ENCODE measurements at places on chromosomes 16 and 17.

GRCh38 chr17:7001318-7001961 is 5.6 kb downstream of the ALOX12 start:
- no peak for DNase-seq

GRCh38 chr17:39028690-39029089 is 61.5 kb upstream of the FBXO47 start:
- no peak for DNase-seq

- DNase-seq, result no peak
Measured at GRCh38 chr16:61936522-61936921, 99.7 kb downstream of the CDH8 start.

DNA sequence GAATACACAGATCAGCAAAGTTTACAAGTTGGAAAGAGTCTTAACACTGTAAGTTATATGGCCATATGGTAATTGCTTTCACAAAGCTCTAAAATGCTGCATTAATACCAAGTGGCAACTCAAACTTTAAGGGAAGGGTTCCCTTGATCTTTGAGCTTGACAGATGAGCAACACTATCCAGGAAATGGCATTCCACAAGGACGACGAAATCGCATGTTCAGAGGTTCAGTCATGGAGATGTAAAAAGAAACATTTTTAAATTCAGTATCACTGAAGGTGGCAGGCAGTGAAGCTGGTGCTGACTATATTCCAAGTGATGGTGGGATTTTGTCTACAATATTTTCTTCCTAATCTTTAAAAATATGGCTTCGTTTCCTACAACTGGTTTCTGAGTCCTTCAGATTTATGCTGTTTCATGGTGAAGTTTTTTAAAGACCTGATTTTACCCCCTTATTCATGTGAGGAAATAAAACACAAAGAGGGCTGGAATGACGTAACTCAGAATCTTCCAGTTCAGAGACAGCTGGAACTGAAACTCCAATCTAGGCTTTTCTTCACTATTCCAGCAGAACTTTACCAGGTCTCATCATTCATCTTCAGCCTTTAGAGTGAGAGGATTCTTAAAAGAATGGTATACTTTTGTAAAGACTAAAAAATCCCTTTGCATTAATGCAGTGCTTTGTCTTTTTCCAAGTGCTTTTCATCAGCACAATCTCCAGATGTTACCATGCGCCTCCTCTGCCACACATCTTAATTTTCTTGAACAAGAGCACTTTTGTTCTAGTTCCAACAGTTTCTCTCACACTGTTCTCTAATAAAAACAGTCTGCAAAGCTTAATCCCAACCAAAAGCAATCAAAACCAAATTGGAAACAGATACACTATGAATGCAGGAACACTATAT is 20.2 kb downstream of the CHCT1 start:
- no peak for DNase-seq

GRCh38 chr17:27601069-27601974 is 29.7 kb upstream of the LGALS9 start:
- peak; percentile 25 for DNase-seq

DNA sequence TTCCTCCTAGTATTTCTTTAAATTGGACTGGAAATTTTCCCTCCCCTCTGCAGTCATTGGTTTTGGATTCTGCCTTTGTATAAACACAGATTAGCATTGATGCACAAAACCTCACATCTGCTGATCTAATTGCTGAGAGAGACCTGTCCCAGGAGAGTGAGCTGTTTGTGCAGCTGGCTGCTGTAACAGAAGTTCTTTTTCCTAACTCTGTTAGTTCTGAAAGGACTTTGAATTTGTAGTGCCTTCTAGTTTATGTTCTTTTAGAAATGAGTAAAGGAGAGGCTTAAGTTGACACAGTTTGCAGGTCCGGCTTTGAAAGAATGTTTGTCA is 45.2 kb upstream of the KPNB1 start:
- no peak for DNase-seq

- no peak for DNase-seq
Measured at GRCh38 chr16:56980792-56981724, 8.3 kb upstream of the NLRC5 start.

- DNase-seq, result no peak
Measured at GRCh38 chr16:68356919-68357286, 46.1 kb downstream of the PRMT7 start.

- no peak for DNase-seq
Measured at GRCh38 chr16:27446721-27447120, 44.7 kb downstream of the IL21R start.

GRCh38 chr17:37138571-37139120 is 189.9 kb downstream of the AATF start:
- no peak for DNase-seq

DNA sequence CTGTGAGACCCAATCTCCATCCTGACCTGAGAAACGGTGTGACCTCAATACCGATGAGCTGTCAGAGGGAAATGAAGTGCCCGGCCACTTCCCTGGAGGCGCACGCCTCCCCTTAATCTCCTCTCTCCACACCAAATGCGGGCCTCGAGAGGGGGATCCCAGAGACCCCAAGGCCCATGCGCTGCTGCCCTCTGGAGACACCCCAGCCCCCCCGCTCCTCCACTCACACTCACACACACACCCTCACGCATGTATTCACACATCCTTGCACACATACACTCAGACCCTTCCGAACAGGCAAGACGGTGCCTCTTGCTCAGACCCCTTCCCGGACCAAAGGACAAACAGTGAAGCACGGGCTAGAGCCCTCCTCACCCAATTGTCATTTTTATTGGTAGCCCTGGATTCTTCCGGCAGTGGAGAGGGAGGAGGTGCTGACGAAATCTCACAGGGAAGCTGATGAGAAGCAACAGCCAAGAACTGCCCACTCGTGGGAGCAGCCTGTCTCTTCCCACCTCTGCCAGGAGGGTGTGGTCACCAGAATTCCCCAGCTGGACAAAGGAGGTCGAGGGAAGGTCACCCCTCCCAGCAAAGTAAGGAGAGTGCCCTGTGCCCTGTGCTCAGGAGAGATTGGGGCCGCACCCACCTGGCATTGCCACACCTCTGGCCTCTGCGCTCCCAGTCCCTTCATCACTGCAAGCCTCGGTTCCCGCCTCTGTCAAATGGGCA is 136.0 kb upstream of the TNRC6C start:
- DNase-seq, result no peak

GRCh38 chr16:89118361-89119165 is 24.9 kb downstream of the ACSF3 start:
- DNase-seq, result no peak

DNA sequence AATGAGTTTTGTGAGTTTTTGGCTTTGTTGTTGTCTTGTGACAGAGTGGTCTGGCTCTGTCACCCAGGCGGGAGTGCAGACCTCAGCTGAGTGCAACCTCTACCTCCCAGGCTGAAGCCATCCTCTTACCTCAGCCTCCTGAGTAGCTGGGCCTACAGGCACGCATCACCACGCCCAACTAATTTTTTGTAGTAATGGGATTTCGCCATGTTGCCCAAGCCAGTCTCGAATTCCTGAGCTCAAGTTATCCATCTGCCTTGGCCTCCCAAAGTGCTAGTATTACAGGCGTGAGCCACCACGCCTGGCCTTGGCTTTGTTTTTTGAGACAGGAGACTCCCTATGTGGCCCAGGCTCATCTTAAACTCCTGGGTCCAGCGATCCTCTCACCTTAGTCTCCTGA is 15.1 kb downstream of the CRK start:
- DNase-seq, result no peak

GRCh38 chr17:5184288-5184687 is 7.4 kb downstream of the ZNF594 start:
- no peak for DNase-seq

- no peak for DNase-seq
Measured at GRCh38 chr17:32277284-32277683, 11.7 kb downstream of the RHBDL3 start.

DNA sequence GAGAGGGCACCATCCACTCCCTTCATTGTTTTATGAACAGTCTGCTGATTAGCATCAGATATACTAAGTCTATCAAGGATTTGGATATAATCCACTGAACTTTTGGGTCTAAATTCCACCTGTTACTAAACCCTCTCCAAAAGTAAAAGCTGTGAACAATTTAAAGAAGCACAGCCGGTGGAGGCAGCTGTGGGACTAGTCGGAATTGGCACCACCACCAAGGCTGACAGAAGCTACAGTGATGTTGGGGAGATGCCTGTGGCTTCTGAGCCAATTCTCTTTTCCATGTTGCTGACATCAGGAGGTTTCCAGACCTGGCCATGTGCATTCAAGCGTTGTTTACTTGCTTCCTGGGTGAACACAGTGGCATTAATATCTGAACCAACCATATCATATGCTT is 679.0 kb upstream of the CA10 start:
- no peak for DNase-seq

DNA sequence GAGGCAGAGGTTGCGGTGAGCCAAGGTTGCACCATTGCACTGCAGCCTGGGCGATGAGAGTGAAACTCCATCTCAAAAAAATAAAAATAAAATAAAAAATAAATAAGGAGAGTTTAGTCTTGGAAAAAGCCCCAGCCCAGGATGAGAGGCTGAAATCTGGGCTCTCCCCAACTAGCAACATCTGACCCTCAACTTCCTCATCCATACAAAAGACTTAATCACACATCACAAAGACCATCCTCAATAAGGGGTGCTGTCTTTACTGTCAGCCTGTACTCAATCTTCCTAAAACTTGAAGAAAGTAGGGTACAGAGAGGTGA is 11.4 kb upstream of the SLC4A1 start:
- DNase-seq, result no peak

GRCh38 chr16:89031715-89032659 is 55.0 kb upstream of the CBFA2T3 start:
- DNase-seq, result no peak

DNA sequence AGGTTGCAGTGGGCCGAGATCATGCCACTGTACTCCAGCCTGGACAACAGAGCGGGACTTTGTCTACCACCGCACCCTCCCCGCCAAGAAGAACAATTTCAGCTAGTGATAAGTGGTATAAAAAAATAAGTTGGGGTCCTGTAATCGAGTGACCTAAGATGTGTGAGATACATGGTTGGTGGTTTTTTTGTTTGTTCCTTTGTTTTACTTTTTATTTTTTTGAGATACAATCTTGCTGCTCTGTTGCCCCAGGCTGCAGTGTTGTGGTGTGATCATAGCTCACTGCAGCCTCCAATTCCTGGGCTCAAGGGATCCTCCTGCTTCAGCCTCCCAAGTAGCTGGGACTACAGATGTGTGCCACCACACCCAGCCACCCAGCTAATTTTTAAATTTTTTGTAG is 58.7 kb downstream of the PITPNC1 start:
- no peak for DNase-seq

DNA sequence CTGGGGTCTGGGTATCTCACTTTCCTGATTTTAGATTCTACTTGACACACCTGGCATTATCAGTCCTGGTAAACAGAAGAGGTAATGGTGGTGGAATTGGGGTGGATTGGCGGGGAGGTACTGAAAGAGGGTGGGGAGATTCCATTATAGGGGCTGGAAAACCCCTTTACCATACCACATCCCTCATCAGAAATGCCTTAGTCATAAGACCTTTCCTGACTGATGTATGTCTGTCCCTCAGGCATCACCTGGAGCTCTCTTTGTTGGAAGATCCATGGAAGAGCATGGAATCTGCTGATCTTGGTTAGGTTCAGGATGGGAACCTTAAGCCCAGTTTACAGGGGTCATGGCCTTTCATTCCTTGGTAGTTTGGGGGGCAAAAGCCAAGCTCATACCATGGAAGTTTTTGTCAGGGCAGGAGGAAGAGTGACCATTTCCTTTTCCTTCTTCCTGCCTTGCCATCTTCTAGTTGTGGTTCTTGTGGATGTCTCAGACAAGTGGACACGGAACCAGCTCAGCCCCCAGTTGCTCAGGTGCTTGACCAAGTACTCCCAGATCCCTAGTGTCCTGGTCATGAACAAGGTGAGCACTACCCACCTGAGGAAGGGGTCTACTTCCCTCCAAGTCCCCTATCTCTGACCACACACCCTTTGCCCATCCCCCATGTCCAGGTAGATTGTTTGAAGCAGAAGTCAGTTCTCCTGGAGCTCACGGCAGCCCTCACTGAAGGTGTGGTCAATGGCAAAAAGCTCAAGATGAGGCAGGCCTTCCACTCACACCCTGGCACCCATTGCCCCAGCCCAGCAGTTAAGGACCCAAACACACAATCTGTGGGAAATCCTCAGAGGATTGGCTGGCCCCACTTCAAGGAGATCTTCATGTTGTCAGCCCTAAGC is 3.3 kb downstream of the ERAL1 start:
- no peak for DNase-seq

- no peak for DNase-seq
Measured at GRCh38 chr17:76992891-76993290, 124.7 kb downstream of the MGAT5B start.

- DNase-seq, result no peak
Measured at GRCh38 chr17:57600074-57600473, 145.0 kb downstream of the CCDC182 start.

DNA sequence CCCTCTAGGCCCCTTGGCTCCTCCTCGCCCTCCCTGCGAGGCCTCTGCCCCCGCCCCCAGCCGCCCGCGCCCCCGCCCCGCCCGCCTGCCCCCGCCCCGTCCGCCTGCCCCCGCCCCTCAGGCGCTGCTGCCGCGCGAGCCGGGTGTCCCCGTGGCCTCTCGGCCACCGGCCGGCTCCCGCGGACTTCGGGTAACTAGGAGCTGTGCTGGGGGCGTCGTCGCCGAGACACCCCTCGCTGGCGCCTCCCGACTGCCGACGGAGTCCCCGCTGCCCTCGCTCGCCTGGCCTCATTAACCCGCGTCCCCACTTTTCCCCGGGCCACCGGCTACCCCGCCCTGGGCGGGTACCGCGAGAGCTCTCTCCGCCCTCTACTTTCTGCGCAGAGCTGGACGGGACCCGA is at the start of gene TLCD1:
TSS of gene TLCD1 (minus strand) at position 8 of the 401 bp plus-strand sequence. CDS start 136 bp downstream, outside the sequence.
- DNase-seq, result peak; percentile 68

DNA sequence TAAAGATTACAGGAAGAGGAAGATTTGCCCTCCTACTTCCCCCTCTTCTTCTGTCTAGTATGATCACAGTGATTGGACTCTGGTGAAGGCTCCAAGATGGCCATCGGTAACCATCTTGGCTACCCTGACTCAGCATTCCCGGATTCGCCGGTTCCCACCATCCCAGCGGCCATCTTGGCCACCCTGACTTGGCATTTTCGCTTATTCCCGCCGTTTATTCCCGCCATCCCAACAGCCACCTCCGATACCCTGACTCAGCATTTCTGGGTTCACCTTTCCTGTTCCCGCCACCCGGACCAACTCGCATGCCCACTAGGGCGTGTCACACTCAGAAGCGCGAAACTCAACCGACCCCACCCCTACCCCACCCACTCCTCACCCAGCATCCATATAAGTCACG is 95.4 kb upstream of the GRIN2A start:
- no peak for DNase-seq

DNA sequence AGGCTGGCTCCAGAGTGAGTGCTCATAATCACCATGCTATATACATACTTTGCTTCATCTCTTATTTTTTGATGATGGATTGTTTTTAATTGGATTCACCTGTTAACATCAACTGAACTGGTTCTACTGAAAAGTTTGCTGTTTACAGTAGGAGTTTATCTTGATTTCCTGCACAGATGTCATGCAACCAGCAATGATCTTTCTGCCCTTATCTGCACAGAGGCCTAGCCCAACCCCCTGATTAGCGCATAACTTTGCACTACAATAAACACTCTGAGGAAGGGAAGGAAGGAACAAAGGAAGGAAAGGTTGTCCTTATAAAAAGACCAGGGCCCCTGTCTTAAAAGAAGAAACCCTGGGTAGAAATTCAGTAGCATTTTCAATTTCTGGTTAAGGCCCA is 152.9 kb downstream of the RGS9 start:
- DNase-seq, result no peak

- no peak for DNase-seq
Measured at GRCh38 chr16:27511657-27512448, 37.9 kb downstream of the GTF3C1 start.

GRCh38 chr16:12257926-12258561 is 281.5 kb downstream of the SNX29 start:
- no peak for DNase-seq

GRCh38 chr16:15427648-15428239 is 6.6 kb upstream of the BMERB1 start:
- peak; percentile 71 for DNase-seq

All from amniotic stem cell (primary cell).